ENCODE measurements at places on chromosomes 1 and 21. TPM values are rescaled to one million over a fixed set of nuclear protein-coding genes. Genes with fewer than 3 reads are reported as not detected.

CHML gene
- 14.2 TPM for total RNA-seq

PRAMEF17 gene
- not detected for total RNA-seq

TMEM125 gene
- not detected for total RNA-seq

HRNR gene
- not detected for total RNA-seq

SPRR4 gene
- total RNA-seq = not detected

MYOG gene
- total RNA-seq = not detected

ITLN2 gene
- not detected for total RNA-seq

OR14K1 gene
- not detected for total RNA-seq

PPM1J gene
- total RNA-seq = 1.1 TPM

GRCh38 chr1:207745285-207745684 lies 6.6 kb upstream of the CD46 start:
- H3K27ac ChIP-seq = no peak overlapping the region
- no peak overlapping the region for H3K4me3 ChIP-seq
- no peaks in the 10 kb centered on the region for H3K36me3 ChIP-seq
- H3K27me3 ChIP-seq = no peaks in the 10 kb centered on the region
- peaks cover 2% of the 10 kb centered on the region for H3K4me1 ChIP-seq

GRCh38 chr1:26003262-26003661 lies 5.4 kb upstream of the PAFAH2 start:
- peaks cover 3% of the 10 kb centered on the region for H3K27me3 ChIP-seq
- no peak overlapping the region for H3K27ac ChIP-seq
- no peak for DNase-seq
- H3K4me3 ChIP-seq = no peak overlapping the region

DNA sequence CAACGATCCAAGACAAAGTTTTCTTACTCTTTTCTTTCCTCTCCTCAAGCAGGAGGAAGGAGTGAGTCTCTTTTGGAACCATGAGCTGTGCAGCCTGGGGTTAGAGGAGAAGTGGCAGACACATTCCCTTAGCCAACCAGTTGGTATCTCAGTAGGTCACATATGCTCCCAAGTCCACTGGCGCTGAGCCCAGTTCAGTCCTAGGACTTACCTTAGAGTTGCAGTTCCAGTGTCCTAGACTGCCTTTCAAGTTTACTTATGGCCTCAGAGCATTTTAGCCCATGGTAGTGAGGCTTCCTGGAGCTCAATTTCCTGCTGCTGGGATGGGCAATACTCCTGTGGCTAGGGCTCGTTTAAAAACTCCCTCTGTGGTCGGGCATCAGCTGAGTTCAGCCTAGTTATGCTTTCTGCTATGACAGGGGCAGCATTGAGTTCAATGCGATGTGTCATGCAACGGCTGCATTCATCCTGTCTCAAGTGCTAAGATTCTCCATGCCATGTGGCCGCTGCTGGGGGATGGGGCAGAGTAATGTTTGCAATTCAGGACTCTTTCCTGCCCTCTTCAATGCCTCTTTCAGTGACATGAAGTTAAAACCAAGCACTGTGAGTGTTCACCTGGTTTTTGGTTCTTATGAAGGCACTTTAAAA lies 103.8 kb downstream of the LRRC7 start:
- no peaks in the 10 kb centered on the region for H3K27me3 ChIP-seq
- DNase-seq = no peak
- no peaks in the 10 kb centered on the region for H3K36me3 ChIP-seq
- H3K4me1 ChIP-seq = no peaks in the 10 kb centered on the region
- H3K27ac ChIP-seq = peak overlapping the region; percentile 5
- no peak overlapping the region for H3K4me3 ChIP-seq

GRCh38 chr1:148383966-148384365 lies 99.1 kb downstream of the PPIAL4G start:
- H3K27me3 ChIP-seq = peaks cover 2% of the 10 kb centered on the region
- H3K36me3 ChIP-seq = no peaks in the 10 kb centered on the region
- peaks cover 8% of the 10 kb centered on the region for H3K4me1 ChIP-seq

DNA sequence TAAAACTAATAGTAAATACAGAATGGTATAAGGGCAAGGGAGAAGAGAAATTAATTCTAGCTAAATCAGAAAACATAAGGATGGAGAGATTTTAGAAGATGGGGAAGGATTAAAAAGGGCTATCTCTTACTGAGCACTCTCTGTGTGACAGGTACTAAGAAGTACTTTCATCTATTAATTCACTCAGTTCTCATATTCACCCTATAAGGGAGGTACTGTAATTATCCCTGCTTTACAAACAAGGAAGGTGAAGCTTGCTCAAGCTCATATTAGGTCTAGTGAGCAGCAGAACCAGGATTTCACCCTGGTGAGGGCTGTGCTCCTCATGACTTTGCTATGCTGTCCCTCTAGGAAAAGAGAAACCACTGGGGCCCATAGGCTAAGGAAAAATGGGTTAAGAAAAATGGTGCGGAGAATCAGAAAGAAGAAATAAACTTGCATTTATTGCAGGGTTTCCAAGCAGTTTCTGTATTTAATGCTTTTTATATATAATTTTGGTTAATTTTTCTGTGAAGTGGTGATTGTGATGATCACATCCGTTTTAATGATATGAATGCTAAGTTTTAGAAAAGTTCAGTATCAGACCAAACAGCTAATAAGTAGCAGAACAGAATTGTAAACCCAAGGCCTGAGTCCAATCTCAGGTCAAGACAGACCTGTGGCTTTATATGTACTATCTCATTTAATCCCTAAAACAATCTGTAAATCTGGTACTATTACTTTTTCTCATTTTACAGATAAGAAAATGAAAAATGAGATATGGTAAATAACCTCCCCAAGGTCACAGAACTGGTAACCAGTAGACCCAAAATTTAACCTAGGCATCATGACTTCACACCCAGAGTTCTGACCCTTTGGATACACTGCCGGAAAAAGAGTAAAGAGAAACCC lies 1.7 kb downstream of the PCNX2 start:
- H3K27me3 ChIP-seq = no peaks in the 10 kb centered on the region
- peaks cover 26% of the 10 kb centered on the region for H3K4me1 ChIP-seq
- H3K36me3 ChIP-seq = no peaks in the 10 kb centered on the region

- no peaks in the 10 kb centered on the region for H3K4me1 ChIP-seq
- no peak for DNase-seq
- no peak overlapping the region for H3K27ac ChIP-seq
These were observed 39.4 kb upstream of the CD55 start for GRCh38 chr1:207282058-207282457.

DNA sequence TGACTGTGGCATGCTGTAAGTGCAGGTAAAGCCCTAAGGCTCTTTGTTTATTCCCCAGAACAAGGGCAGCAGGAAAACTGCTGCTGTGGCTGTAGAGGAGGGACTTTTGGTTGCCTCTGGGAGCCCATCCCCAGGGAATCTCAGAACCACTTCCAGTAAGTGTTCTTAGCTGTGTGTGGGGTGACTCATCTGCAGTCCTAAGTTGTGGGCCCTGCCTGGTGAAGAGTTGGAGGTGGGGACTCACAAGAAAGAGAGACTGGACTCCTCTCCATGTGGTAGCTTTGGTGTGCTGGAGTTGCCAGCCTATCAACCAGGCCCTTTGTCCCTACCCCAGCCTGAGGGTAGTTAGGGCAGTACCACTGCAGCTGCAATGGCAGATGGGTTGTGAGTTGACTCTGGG lies 24.0 kb upstream of the DENND1B start:
- peaks cover 25% of the 10 kb centered on the region for H3K36me3 ChIP-seq
- no peak for DNase-seq
- no peak overlapping the region for H3K27ac ChIP-seq

DNA sequence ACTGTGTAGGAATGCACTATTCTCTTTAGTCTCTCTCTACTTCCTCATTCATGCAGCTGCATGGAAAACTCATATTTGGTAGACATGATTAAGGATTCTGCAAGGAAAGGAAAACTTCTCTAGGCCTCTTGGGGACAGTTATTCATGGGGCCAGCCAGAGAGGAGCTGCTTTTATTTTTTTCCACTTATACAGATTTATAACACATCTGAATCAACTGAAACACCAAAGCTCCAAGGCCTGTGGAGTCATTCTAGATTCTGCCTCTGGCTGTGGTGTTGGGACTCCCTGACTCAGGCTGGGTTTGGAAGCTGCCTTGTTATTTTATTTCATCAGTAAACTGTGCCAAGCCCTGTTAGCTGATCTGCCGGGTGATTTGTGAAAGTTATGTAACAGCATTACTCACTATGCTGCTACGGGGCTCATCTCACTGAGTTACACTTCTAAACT lies 83.9 kb upstream of the EDEM3 start:
- peak overlapping the region; percentile 70 for H3K27ac ChIP-seq
- H3K4me1 ChIP-seq = peaks cover 26% of the 10 kb centered on the region
- H3K27me3 ChIP-seq = no peaks in the 10 kb centered on the region
- DNase-seq = no peak
- no peak overlapping the region for H3K4me3 ChIP-seq

- H3K4me1 ChIP-seq = no peaks in the 10 kb centered on the region
- no peak overlapping the region for H3K4me3 ChIP-seq
- peaks cover 28% of the 10 kb centered on the region for H3K27me3 ChIP-seq
- H3K27ac ChIP-seq = no peak overlapping the region
- no peak for DNase-seq
These were observed 41.3 kb upstream of the SLC19A2 start for GRCh38 chr1:169527001-169527400.

- peaks cover 4% of the 10 kb centered on the region for H3K36me3 ChIP-seq
- no peak overlapping the region for H3K27ac ChIP-seq
- peaks cover 71% of the 10 kb centered on the region for H3K4me1 ChIP-seq
- DNase-seq = no peak
- no peaks in the 10 kb centered on the region for H3K27me3 ChIP-seq
These were observed 486.9 kb upstream of the USP24 start for GRCh38 chr1:55702064-55702463.

- DNase-seq = no peak
- H3K27me3 ChIP-seq = peaks cover 50% of the 10 kb centered on the region
- no peak overlapping the region for H3K27ac ChIP-seq
- no peaks in the 10 kb centered on the region for H3K36me3 ChIP-seq
These were observed 9.3 kb downstream of the HES2 start for GRCh38 chr1:6410248-6410893.

DNA sequence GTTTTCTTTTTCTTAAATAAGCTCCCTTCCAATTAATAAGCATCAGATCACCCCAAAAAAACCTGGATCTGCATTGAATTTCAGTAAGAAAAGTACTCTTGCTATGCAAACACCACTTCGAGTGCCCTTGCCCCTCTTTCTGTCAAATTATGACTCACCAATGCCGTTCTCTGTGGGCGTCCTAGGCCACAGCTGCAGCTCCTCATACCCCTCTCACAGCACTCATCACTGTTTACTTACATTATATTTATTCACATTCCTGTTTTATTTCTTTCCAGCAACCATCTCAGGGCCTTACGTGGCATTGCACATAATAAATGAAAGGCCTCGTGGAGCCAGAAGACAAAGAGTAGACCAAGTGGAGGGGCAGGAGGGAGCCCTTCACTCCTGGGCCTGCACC lies 99.1 kb upstream of the CTTNBP2NL start:
- no peak overlapping the region for H3K4me3 ChIP-seq
- DNase-seq = no peak
- peaks cover 2% of the 10 kb centered on the region for H3K4me1 ChIP-seq
- H3K27me3 ChIP-seq = peaks cover 24% of the 10 kb centered on the region
- H3K27ac ChIP-seq = no peak overlapping the region

GRCh38 chr1:22810378-22810777 lies 99.7 kb downstream of the EPHB2 start:
- no peak overlapping the region for H3K27ac ChIP-seq
- H3K36me3 ChIP-seq = no peaks in the 10 kb centered on the region
- H3K4me1 ChIP-seq = peaks cover 4% of the 10 kb centered on the region
- DNase-seq = no peak
- H3K4me3 ChIP-seq = no peak overlapping the region
- no peaks in the 10 kb centered on the region for H3K27me3 ChIP-seq

- no peak overlapping the region for H3K27ac ChIP-seq
- no peak for DNase-seq
- peaks cover 2% of the 10 kb centered on the region for H3K27me3 ChIP-seq
- H3K4me3 ChIP-seq = no peak overlapping the region
- H3K36me3 ChIP-seq = no peaks in the 10 kb centered on the region
- no peaks in the 10 kb centered on the region for H3K4me1 ChIP-seq
These were observed 302.1 kb upstream of the SPAG17 start for GRCh38 chr1:118487091-118487490.

DNA sequence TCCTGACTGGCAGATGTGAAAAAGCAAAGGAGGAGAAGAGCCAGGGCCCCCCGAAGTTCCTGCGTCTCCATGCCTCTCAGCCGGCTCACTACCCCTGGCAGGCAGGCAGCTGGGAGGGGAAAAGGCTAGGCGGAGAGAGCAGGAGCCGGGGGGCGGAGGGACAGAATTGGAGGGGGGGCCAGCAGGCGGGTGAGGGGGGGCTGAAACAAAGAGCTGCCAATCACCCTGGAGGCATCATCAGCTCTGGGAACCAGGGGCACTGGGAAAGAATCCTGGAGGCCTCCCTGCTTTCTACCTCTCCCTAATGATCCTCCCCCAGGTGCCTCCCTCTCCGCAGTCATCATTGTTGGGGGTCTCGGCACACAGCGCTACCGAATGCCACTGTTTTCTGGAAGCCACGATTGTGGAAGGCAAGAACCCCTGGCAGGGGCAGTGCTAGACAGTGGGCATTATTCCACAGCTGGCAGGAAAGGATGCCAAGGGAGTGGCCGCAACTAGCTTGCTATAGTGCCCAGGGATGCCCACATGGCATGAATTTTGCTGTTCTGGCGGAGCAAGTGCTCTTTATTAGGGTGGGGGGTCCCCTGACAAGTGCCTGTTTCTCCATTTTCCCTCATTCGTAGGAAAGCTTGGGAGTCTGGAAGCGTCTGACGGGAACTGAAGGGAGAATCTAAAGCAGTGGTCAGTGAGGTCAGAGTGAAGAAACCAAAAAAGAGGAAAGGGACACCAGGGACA lies at the start of gene THBS3:
Gene THBS3 (minus strand): TSS at position 92 of the 735 bp plus-strand sequence. CDS start 21 bp downstream, at position 71.
- H3K4me1 ChIP-seq = peaks cover 28% of the 10 kb centered on the region
- no peak for DNase-seq
- no peaks in the 10 kb centered on the region for H3K27me3 ChIP-seq
- H3K27ac ChIP-seq = peak within 1 kb of the TSS; percentile 100

DNA sequence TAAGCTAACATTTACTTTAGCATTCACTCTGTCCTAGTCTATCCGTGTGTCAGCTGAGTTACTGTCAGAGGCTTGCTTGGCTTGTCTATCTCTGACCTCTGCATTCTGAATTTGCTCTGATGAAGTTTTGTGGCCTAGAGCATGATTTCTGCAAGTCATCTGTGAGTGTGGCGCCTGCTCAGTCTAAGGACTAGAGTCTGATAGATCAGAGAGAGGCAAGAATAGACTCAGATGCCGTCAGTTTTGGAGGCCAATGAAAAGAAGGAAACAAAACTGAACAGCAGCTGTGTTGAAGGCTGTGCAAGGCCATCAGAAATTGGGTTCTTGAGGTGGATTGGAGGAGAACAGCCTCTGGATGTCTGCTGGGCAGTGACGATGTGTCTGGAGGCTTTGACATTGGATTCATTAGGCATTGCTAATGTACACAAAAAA lies 573.1 kb downstream of the USP25 start:
- no peaks in the 10 kb centered on the region for H3K27me3 ChIP-seq
- H3K36me3 ChIP-seq = peaks cover 3% of the 10 kb centered on the region
- H3K4me3 ChIP-seq = no peak overlapping the region
- H3K27ac ChIP-seq = peak overlapping the region; percentile 87
- H3K4me1 ChIP-seq = peaks cover 29% of the 10 kb centered on the region
- no peak for DNase-seq

- H3K27me3 ChIP-seq = peaks cover 50% of the 10 kb centered on the region
- no peak overlapping the region for H3K4me3 ChIP-seq
- H3K27ac ChIP-seq = no peak overlapping the region
These were observed 26.2 kb upstream of the CD1D start for GRCh38 chr1:158154501-158154900.

GRCh38 chr1:204376465-204376864 lies 16.7 kb upstream of the PLEKHA6 start:
- H3K4me1 ChIP-seq = peaks cover 10% of the 10 kb centered on the region
- H3K4me3 ChIP-seq = no peak overlapping the region
- no peak for DNase-seq
- no peaks in the 10 kb centered on the region for H3K36me3 ChIP-seq
- H3K27me3 ChIP-seq = peaks cover 60% of the 10 kb centered on the region

GRCh38 chr21:41647806-41648561 lies 118.9 kb downstream of the RIPK4 start:
- H3K27me3 ChIP-seq = no peaks in the 10 kb centered on the region
- peaks cover 22% of the 10 kb centered on the region for H3K4me1 ChIP-seq
- no peak for DNase-seq
- no peak overlapping the region for H3K27ac ChIP-seq

All from osteocyte (in vitro differentiated cells).